Kidney (tissue), 22 donors: ENCODE measurements at places on chromosomes 1 and 21. TPM values are rescaled to one million over a fixed set of nuclear protein-coding genes. Genes with fewer than 3 reads are reported as not detected.
A peak's percentile ranks its signal among the peaks of the same experiment; 100 is the strongest.

The SPAG17 gene
- total RNA-seq, result 10.4 TPM

DNA sequence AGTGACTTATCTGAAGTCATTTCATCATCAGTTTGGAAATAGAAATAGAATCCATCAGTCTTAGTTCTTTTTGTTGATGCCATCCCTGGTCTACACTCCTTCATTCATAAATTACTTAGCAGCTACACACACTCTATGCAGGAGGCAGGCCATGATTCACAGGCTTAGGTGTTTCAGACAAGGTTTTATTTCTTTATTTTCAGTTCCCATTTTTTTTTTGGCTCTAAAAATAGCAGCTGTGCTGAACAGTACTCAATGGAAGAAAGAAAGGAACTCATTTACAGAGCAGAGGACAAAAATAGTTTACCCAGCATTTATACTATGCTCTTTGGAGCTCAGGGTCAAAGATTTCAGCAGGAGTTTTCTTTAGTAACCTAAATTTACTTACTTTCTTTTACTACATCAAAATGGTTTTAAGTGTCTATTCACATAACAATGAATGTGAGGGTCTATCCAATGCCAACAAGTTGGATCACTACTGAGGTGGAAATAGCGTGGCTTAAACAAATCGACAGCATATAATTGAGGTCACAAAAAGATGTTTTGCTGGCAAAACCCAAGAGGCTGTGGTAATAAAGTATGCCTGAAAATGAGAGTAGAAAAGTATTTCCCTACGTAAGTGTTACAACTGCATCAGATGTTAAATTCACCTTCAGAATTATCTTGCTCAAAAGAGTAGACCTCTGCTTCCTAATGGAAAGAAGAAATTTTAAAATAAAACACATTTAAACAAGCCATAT, 7.7 kb downstream of the KRTAP19-8 start:
- H3K27me3 ChIP-seq, result no peaks in the 10 kb centered on the region
- H3K4me3 ChIP-seq, result no peak overlapping the region
- H3K4me1 ChIP-seq, result no peaks in the 10 kb centered on the region
- DNase-seq, result no peak
- no peak overlapping the region for H3K27ac ChIP-seq

DNA sequence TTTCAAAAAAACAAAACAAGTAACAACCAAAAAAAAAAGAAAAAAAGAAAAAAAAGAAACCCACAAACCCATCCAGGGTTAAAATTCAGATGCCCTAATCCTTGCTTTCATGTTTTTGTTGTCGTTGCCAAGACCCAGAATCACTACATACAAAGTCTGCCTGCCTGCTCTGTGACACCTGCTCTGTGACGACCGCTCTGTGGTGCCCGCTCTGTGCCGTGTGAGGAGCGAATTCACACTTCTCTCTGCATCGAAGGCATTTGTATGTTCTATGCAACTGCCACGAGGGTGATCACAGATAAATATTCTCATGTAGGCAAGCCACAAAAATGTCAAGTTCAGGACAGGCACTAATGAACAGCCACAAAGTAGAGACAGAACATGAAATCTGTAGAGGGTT, 178.6 kb downstream of the SLC45A1 start:
- no peak overlapping the region for H3K4me3 ChIP-seq
- no peaks in the 10 kb centered on the region for H3K4me1 ChIP-seq
- H3K36me3 ChIP-seq, result peaks cover 10% of the 10 kb centered on the region
- no peak for DNase-seq

GRCh38 chr21:46397211-46397905, 61.3 kb upstream of the DIP2A start:
- no peaks in the 10 kb centered on the region for H3K4me1 ChIP-seq
- no peak overlapping the region for H3K27ac ChIP-seq
- H3K36me3 ChIP-seq, result peaks cover 8% of the 10 kb centered on the region
- no peak overlapping the region for H3K4me3 ChIP-seq

The DENND2C gene
- total RNA-seq, result 2.5 TPM

The FOXJ3 gene
- 45.5 TPM for total RNA-seq

The IVL gene
- total RNA-seq, result not detected

The GPR161 gene
- total RNA-seq, result 4.2 TPM

The CHIT1 gene
- total RNA-seq, result 1.1 TPM

DNA sequence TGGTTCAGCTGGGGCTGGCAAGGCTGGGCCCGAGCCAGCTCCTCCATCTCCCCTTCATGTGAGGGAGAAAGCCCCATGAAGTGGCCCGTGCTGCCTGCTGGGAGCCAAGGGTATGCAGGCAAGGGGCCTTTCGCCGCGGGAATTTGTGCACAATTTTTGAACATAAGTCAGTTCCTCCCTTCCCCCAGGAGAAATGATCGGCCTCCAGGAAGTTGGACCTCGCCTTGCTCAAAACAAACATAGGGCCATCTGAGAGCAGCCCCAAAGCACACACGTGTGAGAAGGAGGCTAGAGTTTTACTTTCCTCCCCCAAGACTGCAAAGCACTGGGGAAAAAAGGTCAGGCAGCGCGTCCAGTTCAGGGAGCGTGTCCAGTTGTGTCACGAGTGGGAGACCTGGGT, 64.7 kb downstream of the PRDM16 start:
- H3K27ac ChIP-seq, result no peak overlapping the region
- H3K36me3 ChIP-seq, result no peaks in the 10 kb centered on the region
- DNase-seq, result no peak
- peaks cover 5% of the 10 kb centered on the region for H3K27me3 ChIP-seq
- H3K4me1 ChIP-seq, result no peaks in the 10 kb centered on the region

DNA sequence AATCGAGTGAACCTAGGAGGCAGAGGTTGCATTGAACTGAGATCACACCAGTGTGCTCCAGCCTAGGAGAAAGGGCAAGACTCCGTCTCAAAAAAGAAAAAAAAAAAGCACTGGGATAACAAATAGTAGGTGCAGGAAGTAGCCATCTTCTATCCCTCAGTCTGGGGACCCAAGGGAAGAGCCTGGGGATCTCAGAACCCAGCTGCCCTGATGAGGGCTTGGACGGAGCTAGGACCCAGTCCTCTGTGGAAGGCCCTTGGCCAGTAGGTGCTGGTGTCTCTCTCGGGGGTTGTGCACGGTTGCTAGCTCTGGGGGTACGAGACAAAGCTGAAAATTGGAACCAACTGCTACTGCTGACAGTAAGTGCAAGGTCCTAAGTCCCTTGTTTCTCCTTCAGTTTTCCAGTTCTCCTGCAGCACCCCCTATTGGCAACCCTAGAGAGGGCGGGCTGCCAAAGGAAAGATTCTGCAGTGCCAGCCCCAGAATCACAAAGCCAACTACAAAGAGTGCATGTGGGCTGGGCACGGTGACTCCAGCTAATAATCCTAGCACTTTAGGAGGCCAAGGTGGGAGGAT, 57.6 kb upstream of the KIF1B start:
- peaks cover 3% of the 10 kb centered on the region for H3K36me3 ChIP-seq
- no peak overlapping the region for H3K27ac ChIP-seq
- H3K27me3 ChIP-seq, result no peaks in the 10 kb centered on the region
- H3K4me3 ChIP-seq, result no peak overlapping the region
- H3K4me1 ChIP-seq, result no peaks in the 10 kb centered on the region

- peak; percentile 90 for DNase-seq
- H3K4me1 ChIP-seq, result peaks cover under 1% of the 10 kb centered on the region
- peak overlapping the region; percentile 76 for H3K4me3 ChIP-seq
- no peaks in the 10 kb centered on the region for H3K27me3 ChIP-seq
- H3K36me3 ChIP-seq, result no peaks in the 10 kb centered on the region
These were observed 1.1 kb upstream of the PLXNA2 start for GRCh38 chr1:208245185-208245705.

- DNase-seq, result no peak
- H3K27me3 ChIP-seq, result no peaks in the 10 kb centered on the region
- no peak overlapping the region for H3K4me3 ChIP-seq
- H3K36me3 ChIP-seq, result no peaks in the 10 kb centered on the region
- no peak overlapping the region for H3K27ac ChIP-seq
- H3K4me1 ChIP-seq, result no peaks in the 10 kb centered on the region
These were observed 9.1 kb downstream of the C21orf58 start for GRCh38 chr21:46314441-46315020.
